Mesendoderm (in vitro differentiated cells): ENCODE measurements at places on chromosomes 2 and 18.

DNA sequence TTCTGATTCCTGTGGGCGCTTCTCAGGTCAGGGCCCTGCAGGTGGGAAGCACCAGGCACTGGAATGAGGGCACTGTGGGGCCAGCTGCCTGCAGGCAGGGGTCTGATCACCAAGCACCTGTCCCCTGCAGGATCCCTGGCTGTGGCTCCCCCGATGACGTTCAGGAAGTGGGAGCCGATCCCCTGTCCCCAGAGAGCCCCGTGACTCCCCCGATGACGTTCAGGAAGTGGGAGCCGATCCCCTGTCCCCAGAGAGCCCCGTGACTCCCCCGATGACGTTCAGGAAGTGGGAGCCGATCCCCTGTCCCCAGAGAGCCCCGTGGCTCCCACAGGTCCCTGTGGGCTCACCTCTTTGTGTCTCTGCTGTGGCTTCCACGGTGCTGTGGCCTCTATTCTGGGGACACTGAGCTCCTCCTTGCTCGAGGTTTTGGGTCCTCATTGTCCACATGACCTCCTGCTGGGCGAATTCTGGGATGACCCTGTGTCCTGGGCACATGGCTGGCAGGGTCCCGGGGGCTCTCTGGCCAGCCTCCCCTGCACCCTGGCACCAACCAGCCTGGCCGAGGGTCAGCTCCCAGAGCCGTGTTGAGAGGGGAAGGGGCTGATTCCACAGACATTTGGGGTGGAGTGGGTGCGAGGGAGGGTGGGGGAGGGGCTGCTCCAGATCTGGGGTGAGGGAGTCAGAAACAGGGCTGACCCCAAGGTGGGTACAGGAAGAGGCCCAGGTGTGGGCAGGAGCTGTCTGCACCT lies 4.8 kb downstream of the NEU4 start:
- no peak for DNase-seq
- no peaks in the 10 kb centered on the region for H3K4me1 ChIP-seq
- H3K27ac ChIP-seq, result no peak overlapping the region
- H3K36me3 ChIP-seq, result no peaks in the 10 kb centered on the region

GRCh38 chr18:32871786-32872185 lies 99.0 kb upstream of the KLHL14 start:
- H3K36me3 ChIP-seq, result no peaks in the 10 kb centered on the region
- H3K27me3 ChIP-seq, result no peaks in the 10 kb centered on the region
- H3K27ac ChIP-seq, result no peak overlapping the region
- no peak overlapping the region for H3K4me3 ChIP-seq

DNA sequence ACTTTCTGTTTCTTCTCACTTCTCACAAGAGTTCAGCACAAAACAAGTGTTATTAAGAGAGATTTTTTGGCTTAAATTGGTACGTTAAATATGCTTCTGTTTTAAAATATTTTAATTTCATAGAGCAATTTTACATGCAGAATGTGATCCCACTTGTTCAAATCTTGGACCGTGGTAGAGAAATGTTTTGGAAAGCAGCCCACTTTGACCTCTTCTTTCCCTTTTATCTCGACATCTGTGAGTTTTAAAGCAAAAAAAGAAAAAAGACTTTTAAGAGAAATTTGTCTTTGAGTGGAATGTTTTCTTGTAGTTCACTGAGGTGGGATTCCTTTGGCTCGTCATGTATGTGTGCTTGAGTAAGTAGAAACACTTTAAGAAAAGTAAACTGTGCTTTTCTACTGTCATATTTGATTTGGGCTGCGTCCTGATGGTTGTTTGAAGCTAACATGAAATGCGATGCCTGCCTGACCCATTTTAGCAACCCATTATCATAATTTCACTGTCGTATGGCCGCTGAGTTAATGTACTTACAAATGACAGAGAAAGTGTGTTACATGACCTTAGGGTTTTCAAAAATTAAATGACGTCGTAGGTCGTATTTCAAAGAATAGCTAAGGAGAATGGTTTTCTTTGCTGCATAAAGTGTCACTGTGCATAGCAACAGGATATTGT lies 54.5 kb downstream of the TSHZ1 start:
- H3K27me3 ChIP-seq, result no peaks in the 10 kb centered on the region
- H3K4me1 ChIP-seq, result no peaks in the 10 kb centered on the region
- no peaks in the 10 kb centered on the region for H3K36me3 ChIP-seq
- DNase-seq, result no peak
- no peak overlapping the region for H3K27ac ChIP-seq

GRCh38 chr2:74441690-74442482 lies at the start of gene RTKN:
RTKN (minus strand) TSS chr2:74441937; CDS start chr2:74441816, 121 bp downstream.
- no peaks in the 10 kb centered on the region for H3K36me3 ChIP-seq
- peak within 1 kb of the TSS; percentile 88 for H3K27ac ChIP-seq
- DNase-seq, result peak; percentile 94
- no peaks in the 10 kb centered on the region for H3K27me3 ChIP-seq
- H3K4me1 ChIP-seq, result peaks cover 18% of the 10 kb centered on the region
- peak within 1 kb of the TSS; percentile 85 for H3K4me3 ChIP-seq

DNA sequence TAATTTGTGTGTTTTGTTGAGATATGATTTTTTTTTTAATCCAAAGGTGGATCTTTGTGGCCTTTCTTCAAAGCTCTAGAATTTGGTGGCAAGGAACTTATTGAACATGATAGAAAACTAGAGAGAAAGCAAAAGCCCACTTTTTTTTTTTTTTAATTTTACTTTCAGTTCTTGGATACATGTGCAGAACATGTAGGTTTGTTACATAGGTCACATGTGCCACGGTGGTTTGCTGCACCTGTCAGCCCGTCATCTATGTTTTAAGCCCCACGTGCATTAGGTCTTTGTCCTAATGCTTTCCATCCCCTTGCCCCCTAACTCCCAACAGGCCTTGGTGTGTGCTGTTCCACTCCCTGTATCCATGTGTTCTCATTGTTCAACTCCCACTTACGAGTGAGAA lies 135.9 kb downstream of the RHBDD1 start:
- no peak for DNase-seq
- no peaks in the 10 kb centered on the region for H3K36me3 ChIP-seq
- no peak overlapping the region for H3K4me3 ChIP-seq
- no peak overlapping the region for H3K27ac ChIP-seq

- H3K27me3 ChIP-seq, result no peaks in the 10 kb centered on the region
- DNase-seq, result no peak
- peaks cover 2% of the 10 kb centered on the region for H3K4me1 ChIP-seq
Measured at GRCh38 chr2:69805887-69806286, 23.6 kb upstream of the GMCL1 start.

DNA sequence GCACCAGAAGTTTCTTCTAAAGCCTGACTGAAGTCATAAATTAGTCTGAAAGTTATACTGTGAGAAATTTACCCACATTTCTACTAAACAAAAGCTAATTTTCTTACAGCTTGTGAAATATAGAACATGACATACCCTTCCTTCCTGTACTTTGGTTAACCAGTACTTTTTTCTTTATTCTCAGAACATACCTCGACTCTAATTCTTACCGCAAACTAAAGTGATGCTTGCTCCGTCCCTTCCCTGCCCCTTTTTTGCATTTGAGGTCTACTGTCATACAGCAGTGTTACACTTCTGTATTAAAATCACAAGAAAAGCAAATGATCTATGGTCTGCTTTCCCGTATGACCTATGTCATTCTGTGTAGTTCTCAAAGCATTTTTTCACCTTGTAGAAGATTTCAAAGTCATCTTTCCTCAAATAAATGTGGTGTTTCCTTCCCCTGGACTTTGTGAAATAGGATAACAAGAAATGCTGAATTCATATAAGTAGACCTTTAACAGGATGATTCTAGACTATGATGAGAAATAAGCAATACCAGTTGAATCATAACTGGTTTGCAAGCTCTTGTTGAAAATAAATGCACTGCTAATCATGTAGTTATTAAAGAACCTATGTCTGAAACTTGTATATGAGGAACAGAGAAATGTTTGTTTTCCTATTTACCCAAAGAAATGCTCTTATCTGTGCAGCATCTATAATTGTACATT lies 30.4 kb downstream of the CYTIP start:
- DNase-seq, result no peak
- H3K27ac ChIP-seq, result no peak overlapping the region
- H3K4me3 ChIP-seq, result no peak overlapping the region
- H3K27me3 ChIP-seq, result no peaks in the 10 kb centered on the region
- H3K36me3 ChIP-seq, result no peaks in the 10 kb centered on the region

DNA sequence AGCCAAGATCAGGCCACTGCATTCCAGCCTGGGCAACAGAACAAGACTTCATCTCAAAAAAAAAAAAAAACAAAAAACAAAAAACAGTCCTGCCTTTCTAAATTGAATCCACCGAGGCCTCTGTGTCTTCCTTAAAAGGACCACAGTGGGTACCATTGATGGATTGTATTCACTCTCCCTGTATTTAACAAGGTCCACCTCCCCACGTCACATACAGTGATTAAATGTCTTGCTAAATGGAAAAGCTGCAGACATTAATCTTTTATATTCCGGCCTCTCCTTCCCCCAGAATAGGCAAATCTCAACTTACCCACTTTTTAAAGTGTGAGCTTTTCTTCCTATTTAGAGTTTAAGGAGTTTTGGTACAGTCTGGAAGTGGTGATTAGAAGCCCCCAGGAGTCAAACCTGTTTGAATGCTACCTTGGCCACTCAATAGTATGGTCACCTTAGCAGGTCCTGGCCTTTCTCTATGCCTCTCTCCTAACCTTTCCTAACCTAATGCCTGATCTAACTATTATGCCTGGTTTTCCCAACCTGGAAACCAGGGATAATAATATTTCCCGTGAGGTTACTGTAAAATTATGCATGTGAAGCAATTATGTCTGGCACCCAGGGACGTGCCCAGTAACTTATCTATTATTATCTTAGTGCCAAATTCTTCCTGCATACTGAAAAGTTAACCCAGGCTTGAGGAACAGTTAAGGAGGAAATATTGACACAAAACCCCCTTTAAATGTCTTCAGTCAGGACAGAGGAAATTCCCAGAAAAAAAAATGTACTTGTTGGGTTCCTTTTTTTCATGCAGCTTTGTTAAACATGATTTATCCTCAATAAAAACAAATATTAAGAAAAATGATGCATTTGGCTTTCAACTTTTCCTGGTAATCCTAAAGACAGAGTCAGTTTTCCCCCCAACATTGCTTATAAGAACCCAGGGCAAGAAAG lies 3.1 kb downstream of the NFE2L2 start:
- no peak overlapping the region for H3K4me3 ChIP-seq
- no peaks in the 10 kb centered on the region for H3K27me3 ChIP-seq
- H3K36me3 ChIP-seq, result no peaks in the 10 kb centered on the region
- no peaks in the 10 kb centered on the region for H3K4me1 ChIP-seq

DNA sequence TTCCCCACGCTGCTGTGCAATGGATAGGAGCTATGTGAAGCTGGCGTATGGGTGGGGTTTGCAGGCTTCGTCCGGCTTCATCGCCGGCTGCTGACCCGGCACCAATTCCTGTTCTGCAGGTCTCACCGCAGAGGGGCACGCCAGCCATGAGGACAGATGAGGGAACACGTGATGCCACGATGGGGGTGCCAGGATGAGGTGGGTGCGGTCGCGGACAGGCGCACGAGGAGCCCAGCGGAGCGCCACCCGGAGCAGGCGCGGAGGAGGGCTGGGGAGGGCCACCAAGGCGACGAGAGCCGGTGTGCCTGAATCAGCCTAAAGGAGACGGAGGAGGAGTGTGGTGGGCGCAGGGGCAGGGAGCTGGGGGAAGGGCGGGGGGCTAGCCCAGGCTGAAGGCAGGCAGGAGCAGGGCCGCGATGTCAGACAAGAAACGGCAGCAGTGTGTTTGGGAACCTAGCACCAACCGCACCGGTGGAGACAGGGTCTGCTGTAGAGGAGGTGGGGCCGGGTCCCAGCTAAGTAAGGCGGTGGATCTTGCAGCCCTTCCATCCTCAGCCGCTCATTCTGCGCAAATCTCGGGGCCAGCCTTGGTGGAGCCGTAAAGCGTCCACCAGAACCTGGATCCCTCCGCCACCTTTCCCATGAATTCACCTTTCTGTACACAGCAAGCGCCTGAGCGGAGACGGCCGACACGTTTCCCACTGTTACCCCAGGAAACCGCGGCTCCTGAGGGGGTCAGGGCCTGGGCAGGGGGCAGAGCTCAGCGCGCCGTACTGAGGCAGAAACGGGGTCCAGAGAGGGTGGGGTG lies 17.0 kb upstream of the CD8A start:
- H3K27ac ChIP-seq, result no peak overlapping the region
- no peaks in the 10 kb centered on the region for H3K36me3 ChIP-seq
- H3K4me3 ChIP-seq, result no peak overlapping the region
- H3K4me1 ChIP-seq, result no peaks in the 10 kb centered on the region

DNA sequence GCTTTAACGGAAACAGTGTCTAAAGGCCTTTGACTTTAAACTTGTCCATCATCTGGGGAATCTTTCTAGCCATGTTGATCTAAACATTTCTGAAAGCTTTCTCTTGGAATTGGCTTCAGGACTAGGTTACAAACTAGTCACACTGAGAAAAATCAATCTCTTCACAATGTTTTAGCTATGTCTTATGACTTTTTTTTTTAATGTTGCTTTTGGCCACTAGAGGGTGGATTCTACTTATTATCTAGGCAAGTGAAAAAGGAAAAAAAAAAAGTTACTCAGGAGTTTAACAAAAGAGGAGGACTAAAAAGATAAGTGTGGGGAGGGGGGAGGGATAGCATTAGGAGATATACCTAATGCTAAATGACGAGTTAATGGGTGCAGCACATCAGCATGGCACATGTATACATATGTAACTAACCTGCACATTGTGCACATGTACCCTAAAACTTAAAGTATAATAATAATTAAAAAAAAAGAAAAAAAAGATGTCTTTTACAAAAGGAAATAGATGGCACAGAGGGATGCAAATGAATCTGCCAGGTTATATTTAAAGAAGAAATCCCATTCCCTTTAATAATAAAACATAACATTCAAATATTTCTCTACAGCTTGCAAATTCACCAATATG lies 160.4 kb upstream of the PID1 start:
- no peaks in the 10 kb centered on the region for H3K27me3 ChIP-seq
- DNase-seq, result peak; percentile 80
- H3K36me3 ChIP-seq, result no peaks in the 10 kb centered on the region
- H3K4me1 ChIP-seq, result no peaks in the 10 kb centered on the region

DNA sequence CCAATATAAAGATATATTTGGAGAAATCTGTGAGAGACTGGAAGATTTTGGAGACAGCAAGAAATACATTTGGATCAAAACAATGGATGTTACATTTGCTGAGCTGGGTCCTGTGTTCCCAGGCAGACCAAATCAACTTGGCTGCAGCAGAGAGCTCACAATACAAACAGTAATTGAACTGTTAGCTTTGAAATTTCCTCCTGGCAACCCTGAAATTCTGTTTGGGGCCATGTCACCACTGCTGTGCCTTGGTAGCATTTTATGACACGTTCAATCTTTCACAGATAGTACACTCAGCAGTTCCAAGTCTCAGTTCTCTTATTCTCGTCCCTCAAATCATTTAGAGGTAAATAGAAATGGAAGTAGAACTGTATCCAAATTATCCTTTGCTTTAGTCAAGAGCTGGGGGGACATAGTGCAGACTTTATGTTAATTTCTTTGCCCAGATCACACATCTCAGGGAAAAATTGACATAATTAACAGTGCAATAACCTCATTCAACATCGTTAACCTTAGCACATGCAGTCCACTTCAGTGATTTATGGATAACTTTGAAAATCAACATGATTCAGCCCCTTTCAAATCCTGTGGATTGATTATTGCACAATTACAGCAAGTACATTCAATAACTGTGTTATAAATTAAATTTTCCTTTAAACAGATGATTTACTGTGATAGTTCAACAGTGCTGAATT lies 277.4 kb upstream of the MC4R start:
- no peak overlapping the region for H3K4me3 ChIP-seq
- no peaks in the 10 kb centered on the region for H3K36me3 ChIP-seq
- no peaks in the 10 kb centered on the region for H3K27me3 ChIP-seq
- H3K27ac ChIP-seq, result no peak overlapping the region
- no peak for DNase-seq

- no peaks in the 10 kb centered on the region for H3K27me3 ChIP-seq
- DNase-seq, result no peak
- no peaks in the 10 kb centered on the region for H3K36me3 ChIP-seq
- H3K4me3 ChIP-seq, result no peak overlapping the region
- no peaks in the 10 kb centered on the region for H3K4me1 ChIP-seq
- H3K27ac ChIP-seq, result no peak overlapping the region
Measured at GRCh38 chr2:69271831-69272257, 115.2 kb downstream of the GFPT1 start.
